GOT3 (cell line): ENCODE measurements at places on chromosomes 3 and 15.

GRCh38 chr3:57939775-57940174 lies 68.4 kb upstream of the FLNB start:
- no peak for DNase-seq

- DNase-seq, result peak; percentile 29
These were observed 2.0 kb downstream of the WNT5A start for GRCh38 chr3:55484801-55485791.

DNA sequence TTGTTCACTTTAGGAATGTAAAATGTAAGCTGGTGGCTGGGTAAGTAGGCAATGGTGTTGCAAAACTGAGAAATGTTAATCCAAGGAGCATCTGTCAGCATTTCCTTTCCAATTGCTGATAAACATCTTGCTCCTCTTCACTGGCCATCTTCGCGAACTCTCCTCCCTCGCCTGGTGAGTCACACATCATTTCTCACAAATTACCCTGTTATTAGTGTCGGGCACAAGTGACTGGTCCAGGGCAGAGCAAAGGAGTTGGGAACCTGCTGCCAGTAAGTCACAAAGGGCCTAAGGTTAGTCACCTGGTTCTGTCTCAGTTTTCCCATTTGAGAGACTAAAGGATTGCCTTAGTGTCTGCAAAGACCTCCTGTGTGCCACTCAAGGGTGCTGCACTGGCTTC lies 13.0 kb downstream of the CERS3 start:
- DNase-seq, result no peak

- DNase-seq, result no peak
These were observed 66.7 kb downstream of the ST6GAL1 start for GRCh38 chr3:186997061-186997460.
